ENCODE measurements at places on chromosomes 11 and 22. TPM values are rescaled to one million over a fixed set of nuclear protein-coding genes. Genes with fewer than 3 reads are reported as not detected.

KBTBD3 gene
- total RNA-seq = 5.7 TPM

PLAAT3 gene
- total RNA-seq = 32.6 TPM

PPFIBP2 gene
- 21.5 TPM for total RNA-seq

DNAJB7 gene
- not detected for total RNA-seq

MUC2 gene
- 0.08 TPM for total RNA-seq

FAM227A gene
- total RNA-seq = 2.4 TPM

PRODH gene
- total RNA-seq = 1.4 TPM

JAM3 gene
- total RNA-seq = 45.4 TPM

KDM4D gene
- 0.87 TPM for total RNA-seq

SLC29A2 gene
- 28.3 TPM for total RNA-seq

CTSW gene
- not detected for total RNA-seq

DNA sequence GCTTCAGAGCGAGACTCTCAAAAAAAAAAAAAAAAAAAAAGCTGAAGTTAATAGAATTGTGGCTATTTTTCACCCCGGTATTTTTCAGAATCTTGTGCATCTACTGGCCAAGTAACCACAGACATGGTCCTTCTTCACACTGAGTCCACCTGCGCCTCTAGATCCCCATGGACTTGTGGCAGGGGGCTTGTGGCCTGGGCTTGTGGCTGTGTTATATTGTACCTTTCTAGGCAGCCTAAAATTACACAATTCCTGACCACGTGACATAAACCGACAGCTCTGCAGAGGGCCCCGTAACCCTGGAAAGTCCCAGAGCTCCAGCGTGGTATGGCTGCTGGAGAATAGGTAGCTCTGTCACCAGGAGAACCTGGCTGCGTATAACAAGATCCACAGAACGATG, 10.9 kb upstream of the NAALADL1 start:
- no peak for DNase-seq

GRCh38 chr11:111582163-111582562, 20.1 kb upstream of the SIK2 start:
- DNase-seq = no peak

DNA sequence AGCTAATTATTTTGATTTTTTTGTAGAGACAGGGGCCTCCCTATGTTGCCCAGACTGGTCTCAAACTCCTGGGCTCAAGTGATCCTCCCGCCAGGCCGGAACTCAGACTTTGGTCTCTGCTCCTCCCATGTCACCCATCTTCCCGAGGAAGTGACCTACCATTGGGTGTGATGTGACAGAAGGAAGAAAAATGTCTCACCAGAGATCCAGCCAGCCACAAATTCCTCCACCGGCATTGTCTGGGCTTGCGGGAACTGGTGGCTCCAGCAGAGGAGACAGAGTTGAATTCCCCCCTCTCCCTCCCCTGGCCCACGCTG, 772 bp downstream of the SLC25A45 start:
- peak; percentile 12 for DNase-seq

DNA sequence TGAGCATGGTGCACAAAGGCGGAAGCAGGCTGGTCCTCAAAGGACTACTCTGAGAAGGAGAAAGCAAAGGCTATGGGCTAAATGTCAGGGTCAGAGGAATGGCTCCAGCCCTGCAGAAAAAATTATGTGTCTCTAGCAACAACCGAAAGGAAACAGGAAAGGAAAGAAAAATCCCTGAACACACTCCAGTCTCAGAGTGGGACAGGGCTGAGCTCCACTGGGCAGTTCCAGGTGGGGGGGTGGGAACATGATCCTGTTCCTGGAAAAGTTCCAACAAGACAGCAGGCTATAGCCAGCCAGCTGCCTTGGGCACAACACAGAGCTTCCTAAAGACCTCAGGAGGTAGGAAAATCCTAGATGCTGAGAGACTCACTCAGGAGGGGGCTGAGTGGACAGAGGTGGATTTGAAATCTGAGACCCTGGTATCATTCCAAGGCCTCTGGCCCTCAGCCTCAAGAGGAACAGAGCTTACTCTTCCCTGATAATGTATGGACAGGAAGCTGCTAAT, 1088.2 kb downstream of the TBC1D22A start:
- no peak for DNase-seq

DNA sequence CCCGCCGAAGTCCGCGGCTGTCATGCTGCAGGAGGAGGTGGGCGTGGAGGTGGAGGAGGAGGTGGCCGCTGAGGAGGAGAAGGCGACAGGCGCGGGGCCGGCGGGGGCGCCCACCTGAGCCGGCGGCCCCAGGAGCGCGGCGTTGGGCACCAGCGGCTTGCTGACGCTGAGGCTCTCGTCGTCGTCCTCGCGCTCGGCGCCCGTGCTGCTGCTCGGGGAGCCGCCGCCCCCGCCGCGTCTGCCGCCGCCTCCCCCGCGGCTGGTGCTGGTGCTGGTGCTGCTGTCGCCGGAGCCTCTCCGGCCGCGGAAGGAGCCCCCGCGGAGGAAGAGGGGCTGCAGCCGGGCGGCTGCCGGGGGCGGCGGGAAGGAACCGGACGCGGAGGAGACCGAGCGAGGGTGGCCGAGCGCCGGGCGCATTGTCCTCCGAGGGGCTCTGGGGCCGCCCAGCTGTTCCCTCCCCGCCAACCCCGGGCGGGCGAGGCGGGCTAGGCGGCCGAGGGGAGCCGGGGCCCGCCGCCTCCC, 388 bp downstream of the TMEM121B start:
- no peak for DNase-seq

DNA sequence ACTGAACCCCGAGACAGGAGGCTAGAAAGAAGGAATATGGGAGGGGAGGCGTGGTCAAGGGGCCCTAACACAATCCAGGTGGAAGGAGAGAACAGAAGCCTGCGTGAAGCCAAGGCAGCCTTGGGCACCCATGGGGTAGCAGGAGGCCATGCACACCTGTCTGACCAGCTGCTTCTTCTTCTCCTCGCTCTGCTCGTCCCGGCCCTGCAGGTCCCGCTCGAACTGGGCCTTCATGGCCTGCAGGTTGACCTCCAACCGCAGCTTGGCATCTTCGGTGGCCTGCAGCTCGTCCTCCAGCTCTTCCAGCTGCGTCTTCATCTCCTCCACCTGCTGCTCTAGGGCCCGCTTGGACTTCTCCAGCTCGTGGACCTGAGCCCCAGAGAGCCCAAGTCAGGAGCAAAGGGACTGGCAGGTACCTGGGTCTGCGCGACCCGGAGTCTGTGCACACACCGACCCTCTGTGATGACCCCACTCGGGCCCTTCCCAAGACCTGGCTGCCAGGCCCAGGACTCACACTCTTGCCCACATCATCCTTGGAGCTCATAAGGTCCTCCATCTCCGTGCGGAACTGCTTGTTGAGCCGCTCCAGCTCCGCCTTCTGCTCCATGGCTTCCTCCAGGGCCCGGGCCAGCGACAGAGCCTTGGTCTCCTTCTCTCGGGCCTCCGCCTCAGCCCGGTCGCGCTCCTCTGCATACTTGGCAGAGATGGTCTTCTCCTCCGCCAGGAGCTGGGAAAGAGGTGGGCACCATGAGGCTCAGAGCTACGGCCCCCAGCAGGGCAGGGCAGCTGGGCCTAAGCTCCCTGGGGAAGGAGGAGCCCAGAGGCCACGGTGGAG, 35.9 kb downstream of the APOL1 start:
- DNase-seq = no peak

DNA sequence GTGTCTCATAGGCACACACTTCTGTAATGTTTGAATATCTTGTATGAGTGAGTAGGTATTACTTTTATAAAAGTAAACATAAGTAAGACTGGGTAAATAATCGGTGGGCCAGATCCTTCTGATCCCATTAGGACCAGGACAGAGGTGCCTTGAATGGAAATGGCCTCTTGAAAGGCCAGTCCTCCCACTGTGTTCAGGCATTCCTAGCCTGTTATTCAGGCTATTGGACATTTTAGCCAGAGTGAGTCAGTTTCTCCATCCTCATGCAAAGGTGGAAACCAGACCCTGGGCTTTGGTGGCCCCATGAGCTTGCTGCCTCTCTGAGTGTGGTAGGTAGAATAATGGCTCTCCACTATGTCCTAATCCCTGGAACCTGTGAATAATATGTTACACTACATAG, 34.4 kb downstream of the C11orf96 start:
- DNase-seq = no peak

GRCh38 chr22:27774200-27774599, 27.4 kb downstream of the MN1 start:
- no peak for DNase-seq

DNA sequence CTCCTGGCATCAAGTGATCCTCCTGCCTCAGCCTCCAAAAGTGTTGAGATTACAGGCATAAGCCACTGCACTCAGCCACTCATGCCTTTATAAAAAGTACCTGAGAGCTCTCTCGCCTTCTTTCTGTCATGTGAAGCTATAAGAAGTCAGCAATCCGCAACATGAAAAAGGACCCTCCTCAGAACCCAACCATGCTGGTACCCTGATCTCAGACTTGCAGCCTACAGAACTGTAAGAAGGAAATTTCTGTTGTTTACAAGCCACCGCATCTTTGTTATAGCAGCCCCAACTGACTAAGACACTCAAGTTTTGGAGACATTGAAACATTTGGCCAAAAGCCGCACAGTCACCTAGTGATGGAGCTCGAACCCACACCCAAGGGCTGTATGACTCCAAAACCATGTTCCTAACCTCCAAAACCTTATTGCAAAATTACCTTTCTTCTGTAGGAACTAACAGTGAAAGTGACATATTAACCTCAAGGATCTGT, 8.9 kb downstream of the PACSIN2 start:
- no peak for DNase-seq

- DNase-seq = no peak
Observed at GRCh38 chr11:984546-984945, 52.0 kb downstream of the MUC6 start.

GRCh38 chr22:42528591-42529307, 9.2 kb upstream of the RRP7A start:
- DNase-seq = no peak

DNA sequence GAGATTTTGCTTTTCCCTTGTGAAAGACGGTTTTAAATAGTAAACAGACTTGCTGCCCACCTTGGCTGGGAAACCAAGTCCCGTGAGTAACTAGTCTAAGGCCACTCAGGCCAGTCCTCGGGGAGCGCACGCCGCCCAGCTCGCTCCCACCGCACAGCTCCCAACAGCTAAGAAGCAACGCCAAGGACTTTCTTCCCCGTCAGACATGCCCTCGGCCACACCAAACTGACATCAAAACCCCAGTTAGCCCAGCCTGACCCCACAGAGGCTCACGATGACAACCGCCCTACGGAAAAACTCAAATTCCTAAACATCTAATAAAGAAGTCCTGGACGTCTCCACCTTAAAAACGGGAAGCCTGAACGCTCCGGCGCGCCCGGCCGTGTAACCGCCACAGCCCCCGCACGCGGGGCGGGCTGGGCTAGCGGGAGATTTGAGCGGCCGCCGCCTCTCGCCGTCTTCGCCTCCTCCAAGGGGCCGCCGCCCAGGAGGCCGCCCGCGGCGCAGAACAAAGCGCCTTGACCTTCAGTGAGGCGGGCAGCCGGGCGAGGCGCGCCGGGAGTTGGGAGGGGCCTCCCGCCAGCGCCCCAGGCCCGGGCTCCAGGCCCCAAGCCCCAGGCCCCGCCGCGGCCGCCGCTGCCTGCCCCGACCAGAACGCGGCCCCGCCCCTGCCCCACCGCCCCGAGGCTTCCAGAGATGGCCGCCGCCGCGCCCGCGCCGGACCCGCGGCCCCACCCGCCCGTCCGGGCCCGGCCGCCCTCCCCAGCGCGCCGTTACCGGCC, 486 bp downstream of the NAP1L4 start:
- no peak for DNase-seq

DNA sequence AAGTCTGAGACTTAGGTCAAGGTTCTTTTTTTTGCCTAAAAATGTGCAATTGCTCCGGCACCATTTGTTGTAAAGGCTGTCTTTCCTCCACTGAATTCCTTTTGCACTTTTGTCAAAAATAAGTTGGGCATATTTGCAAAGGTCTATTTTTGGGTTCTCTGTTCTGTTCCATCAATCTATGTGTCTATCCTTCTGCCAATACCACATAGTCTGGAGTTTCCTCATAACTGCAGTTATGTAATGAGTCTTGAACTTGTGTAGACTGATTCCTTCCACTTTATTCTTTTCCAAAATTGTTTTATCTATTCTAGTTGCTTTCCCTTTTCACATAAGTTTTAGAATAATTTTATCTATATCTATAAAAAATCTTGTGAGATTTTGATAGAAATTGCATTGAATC, 6.7 kb downstream of the KCNJ5 start:
- no peak for DNase-seq

DNA sequence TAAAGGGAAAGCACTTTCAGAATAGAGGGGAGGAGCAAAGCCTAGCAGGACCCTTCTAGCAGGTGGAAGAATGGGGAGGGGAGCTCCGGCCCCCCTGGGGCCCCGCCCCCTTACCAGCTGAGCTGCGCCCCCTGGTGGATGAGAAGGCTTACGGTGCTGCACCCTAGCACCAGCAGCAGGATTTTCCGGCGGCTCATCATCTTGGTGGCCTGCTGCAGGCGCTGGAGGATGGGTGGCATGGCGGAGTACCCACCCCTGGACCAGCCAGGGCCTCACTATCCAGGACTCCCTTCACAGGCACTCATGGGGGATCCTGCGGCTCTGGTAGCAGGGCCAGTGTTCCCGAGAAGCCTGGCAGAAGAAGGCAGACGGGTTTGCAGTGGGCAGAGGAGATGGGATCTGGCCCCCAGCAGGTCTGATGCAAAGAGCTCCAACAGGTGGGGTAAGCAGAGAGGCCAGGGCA, 3.8 kb downstream of the GAL3ST3 start:
- no peak for DNase-seq

GRCh38 chr11:68756171-68756766, 4.9 kb upstream of the TESMIN start:
- DNase-seq = no peak

DNA sequence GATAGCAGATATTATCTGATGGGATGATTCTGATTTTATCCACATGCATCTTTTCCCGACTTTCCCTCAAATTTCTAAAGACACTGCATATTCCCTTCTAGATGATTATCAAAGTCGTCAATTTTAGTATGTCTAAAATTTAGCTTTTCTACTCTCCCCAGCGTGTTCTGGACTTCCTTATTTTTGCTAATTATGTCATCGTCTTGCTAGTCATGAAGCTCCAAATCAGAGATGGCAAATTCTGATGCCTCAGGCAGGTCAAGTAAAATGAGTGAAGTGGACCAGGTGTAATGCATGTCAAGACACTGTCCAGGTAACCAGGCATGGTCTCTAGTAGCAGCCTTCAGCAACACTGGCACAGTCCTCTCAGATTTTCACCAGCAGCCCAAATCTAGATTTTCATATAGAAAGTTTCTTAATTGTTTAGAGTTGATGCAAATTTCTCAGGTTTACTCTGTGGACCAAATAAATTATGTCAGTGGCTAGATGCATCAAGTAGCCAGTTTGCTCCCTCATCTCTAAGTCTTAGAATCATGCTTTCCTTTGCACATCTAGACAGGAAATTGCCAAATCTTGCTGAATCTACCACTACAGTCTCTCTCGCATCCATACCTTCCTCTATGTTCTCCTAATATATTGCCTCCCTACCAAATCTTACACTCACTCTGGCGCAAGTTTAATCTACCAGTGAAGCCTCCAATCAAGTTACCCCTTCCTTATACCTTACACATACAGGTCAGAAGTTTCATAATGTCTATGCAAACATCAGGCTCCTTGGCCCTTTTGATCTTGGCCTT, 10.6 kb downstream of the HSD17B12 start:
- DNase-seq = no peak

- no peak for DNase-seq
Observed at GRCh38 chr22:29480512-29481264, 670 bp downstream of the NEFH start.

GRCh38 chr22:48811885-48812284, 1015.8 kb downstream of the BRD1 start:
- DNase-seq = no peak

All from Panc1 (cell line).